Panc1 (cell line): ENCODE measurements at places on chromosomes 11 and 22. TPM values are rescaled to one million over a fixed set of nuclear protein-coding genes. Genes with fewer than 3 reads are reported as not detected.
A peak's percentile ranks its signal among the peaks of the same experiment; 100 is the strongest.

LRRC10B gene
- total RNA-seq = 0.23 TPM

PNPLA3 gene
- 4.9 TPM for total RNA-seq

CTSW gene
- total RNA-seq = not detected

SLC17A6 gene
- not detected for total RNA-seq

RIBC2 gene
- total RNA-seq = 2.9 TPM

C1QTNF4 gene
- not detected for total RNA-seq

SLC37A2 gene
- 0.23 TPM for total RNA-seq

GRCh38 chr22:36003972-36004674, 24.5 kb downstream of the RBFOX2 start:
- no peaks in the 10 kb centered on the region for H3K27me3 ChIP-seq
- H3K4me1 ChIP-seq = peaks cover 8% of the 10 kb centered on the region; the same call in 1 of the 2 replicates
- no peaks in the 10 kb centered on the region for H3K36me3 ChIP-seq
- H3K27ac ChIP-seq = no peak overlapping the region
- DNase-seq = no peak

- H3K4me1 ChIP-seq = no peaks in the 10 kb centered on the region
- no peak overlapping the region for H3K4me3 ChIP-seq
- H3K27me3 ChIP-seq = no peaks in the 10 kb centered on the region
- no peak for DNase-seq
These were observed 57.5 kb downstream of the ANO1 start for GRCh38 chr11:70135625-70136059.

GRCh38 chr11:87190071-87190470, 152.3 kb downstream of the TMEM135 start:
- H3K4me3 ChIP-seq = no peak overlapping the region
- H3K27me3 ChIP-seq = no peaks in the 10 kb centered on the region
- no peaks in the 10 kb centered on the region for H3K36me3 ChIP-seq
- H3K27ac ChIP-seq = no peak overlapping the region
- no peaks in the 10 kb centered on the region for H3K4me1 ChIP-seq

DNA sequence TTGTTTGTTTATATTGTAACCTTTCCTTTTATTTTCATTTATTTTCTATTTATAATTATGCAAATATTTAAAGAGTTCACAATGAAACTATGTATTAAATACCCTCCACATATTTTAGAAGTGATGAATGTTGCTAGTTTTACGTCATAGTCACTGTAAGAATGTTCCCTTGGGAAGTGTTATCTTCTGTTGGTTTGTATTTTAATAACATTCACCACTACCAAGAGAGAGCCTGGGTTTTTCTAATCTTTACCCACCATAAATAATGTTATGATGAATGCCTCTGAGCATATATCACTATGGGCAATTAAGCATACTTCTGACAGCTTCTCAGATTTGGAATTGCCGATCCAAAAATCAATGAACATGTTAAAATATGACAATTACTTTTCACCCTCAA, 80.7 kb downstream of the GGT1 start:
- H3K4me1 ChIP-seq = no peaks in the 10 kb centered on the region
- no peak for DNase-seq
- H3K36me3 ChIP-seq = no peaks in the 10 kb centered on the region
- no peak overlapping the region for H3K4me3 ChIP-seq

GRCh38 chr22:20589614-20590476, 82.4 kb downstream of the MED15 start:
- H3K27me3 ChIP-seq = no peaks in the 10 kb centered on the region
- no peak overlapping the region for H3K27ac ChIP-seq
- H3K4me3 ChIP-seq = no peak overlapping the region
- H3K4me1 ChIP-seq = no peaks in the 10 kb centered on the region
- no peak for DNase-seq

- no peak overlapping the region for H3K27ac ChIP-seq
- no peaks in the 10 kb centered on the region for H3K36me3 ChIP-seq
- H3K4me3 ChIP-seq = no peak overlapping the region
- H3K27me3 ChIP-seq = no peaks in the 10 kb centered on the region
- DNase-seq = no peak
- no peaks in the 10 kb centered on the region for H3K4me1 ChIP-seq
These were observed 50.1 kb downstream of the DNHD1 start for GRCh38 chr11:6547177-6547576.

- H3K4me3 ChIP-seq = no peak overlapping the region
- no peak for DNase-seq
These were observed 162.6 kb downstream of the KIF18A start for GRCh38 chr11:27945348-27945747.

DNA sequence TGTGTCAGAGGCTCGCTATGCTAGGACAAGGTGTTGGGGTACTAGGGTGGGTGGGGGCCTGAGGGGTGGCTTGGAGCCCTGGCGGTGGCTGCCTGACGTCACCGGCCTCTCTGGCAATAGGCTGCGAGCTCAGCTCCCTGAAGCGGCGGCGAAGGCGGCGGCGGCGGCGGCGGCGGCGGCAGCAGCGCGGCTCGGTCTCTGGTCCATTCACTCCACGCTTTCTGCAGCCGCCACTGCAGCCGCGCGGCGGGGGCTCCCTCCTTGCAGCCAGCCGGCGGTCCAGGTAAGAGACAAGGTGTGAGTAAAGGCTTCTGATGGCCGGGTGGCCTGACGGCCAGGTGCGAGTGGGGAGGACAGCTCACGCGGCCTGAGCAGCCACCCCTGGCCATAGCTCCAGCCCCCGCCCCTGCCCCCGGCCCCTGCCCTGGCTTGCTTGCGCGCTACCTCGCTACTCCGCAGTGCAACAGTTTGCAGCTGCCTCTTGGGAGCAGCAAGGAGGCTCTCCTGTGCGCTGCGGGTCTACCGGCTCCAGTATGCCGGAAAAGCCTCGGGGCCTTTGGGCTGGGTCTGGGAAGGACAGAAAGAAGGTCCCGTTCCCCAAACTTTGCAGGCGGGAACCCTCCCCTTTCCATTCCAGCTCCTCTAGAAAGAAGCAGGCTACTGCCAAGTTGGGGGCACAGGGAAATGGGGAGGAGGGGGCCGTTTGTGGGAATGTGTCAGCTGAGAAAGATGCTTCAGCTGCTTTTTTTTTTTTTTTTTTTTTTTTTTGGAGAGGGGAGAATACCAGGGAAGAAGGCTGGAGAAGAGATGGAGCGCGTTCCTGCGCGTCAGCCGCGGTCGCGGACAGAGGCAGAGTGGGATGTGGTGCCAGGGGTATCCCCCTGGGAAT, at the start of gene C11orf87:
Gene C11orf87 (plus strand): TSS at position 210 of the 889 bp plus-strand sequence. CDS start 1,444 bp downstream, outside the sequence.
- no peaks in the 10 kb centered on the region; the same call in 1 of the 2 replicates for H3K27me3 ChIP-seq
- no peaks in the 10 kb centered on the region for H3K36me3 ChIP-seq
- no peak within 1 kb of the TSS for H3K4me3 ChIP-seq
- H3K4me1 ChIP-seq = no peaks in the 10 kb centered on the region
- no peak for DNase-seq
- no peak within 1 kb of the TSS for H3K27ac ChIP-seq

DNA sequence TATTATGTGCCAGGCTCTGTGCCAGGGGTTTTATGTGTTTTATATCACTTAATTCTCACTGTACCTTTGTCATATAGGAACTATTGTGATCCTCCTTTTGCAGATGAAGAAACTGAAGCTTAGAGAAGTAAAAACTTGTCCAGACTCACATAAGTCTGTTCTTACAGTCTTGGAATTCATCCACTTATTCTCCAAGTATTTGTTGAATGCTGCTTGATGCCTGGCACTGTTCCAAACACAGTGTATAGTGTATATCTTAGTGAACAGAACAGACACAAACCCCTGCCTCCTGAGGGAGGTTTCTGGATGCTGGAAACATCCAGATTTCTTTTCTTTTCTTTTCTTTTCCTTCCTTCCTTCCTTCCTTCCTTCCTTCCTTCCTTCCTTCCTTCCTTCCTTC, 29.0 kb upstream of the FGF3 start:
- H3K4me3 ChIP-seq = no peak overlapping the region
- H3K27ac ChIP-seq = no peak overlapping the region
- H3K4me1 ChIP-seq = no peaks in the 10 kb centered on the region

DNA sequence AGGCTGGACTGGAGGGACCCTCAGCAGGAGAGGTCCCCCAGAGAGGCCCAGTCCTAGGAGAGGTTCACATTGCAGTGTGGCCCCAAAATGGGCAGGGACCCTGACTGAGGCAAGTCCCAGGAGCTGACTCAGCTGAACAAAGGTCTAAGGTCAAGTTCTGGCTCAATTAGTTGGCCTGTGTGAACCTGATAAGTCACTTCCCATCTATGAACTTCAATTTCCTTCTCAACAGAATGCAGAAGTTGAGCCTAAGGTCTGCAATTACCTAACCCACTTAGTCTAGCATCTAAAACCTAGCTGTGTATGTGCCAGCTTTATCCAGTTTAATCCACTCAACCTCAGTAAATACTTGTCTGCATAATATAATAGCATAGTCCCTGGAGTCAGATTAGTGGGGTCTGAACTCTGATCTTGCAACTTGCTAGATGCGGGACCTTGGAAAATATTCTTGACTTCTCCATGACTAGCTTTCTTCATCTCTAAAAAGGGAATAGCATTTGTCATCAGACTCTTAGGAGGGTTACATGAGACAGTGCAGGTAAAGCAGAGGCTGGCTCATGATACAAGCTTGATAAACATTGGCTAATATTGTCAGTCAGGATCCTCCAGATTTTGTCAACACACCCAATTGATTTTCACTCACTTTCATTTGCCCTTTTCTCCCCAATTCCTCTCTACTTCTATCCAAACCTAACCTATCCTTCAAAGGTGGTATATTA, 465.5 kb downstream of the INSC start:
- H3K27ac ChIP-seq = no peak overlapping the region
- no peaks in the 10 kb centered on the region for H3K4me1 ChIP-seq
- no peak overlapping the region for H3K4me3 ChIP-seq
- H3K36me3 ChIP-seq = no peaks in the 10 kb centered on the region
- DNase-seq = no peak

GRCh38 chr22:36259615-36260300, 6.8 kb downstream of the APOL1 start:
- no peak for DNase-seq
- H3K36me3 ChIP-seq = no peaks in the 10 kb centered on the region
- no peak overlapping the region for H3K4me3 ChIP-seq

DNA sequence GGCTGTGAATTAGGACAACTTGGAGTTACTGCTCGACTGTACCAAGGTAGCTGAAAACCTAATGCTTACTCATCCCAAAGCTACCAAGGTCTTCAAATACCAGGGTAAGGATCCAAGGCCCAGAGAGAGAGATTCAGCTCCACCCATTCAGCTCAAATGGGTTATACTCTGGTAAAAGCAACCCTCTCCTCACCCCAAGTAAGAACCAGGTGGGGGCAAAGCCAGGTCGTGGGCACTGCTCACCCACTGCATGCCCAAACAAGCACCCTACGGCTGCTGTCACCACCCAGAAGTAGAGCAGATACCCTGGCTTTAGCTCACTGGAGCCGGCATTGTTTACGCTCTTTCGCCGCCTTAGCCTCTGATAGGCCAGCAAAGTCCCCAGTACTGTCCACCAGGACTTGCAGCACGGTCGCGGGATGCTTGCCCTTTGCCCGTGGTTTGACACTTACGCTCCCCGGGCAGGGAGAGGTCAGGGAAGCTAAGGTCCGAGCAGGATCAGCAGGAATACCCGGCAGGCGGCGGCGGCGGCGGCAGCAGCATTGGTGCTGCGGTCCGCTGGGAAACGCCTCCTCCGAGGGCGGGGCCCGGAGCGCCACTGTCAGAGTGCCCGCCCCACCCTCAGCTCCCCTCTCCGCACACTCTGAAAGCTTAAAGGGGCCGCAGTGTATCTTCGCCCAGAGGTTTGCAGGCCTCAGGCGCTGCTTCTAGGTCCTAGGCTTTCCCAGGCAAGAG, 19.6 kb downstream of the CKAP5 start:
- H3K4me3 ChIP-seq = peak overlapping the region; percentile 45
- no peaks in the 10 kb centered on the region for H3K27me3 ChIP-seq
- DNase-seq = no peak
- H3K4me1 ChIP-seq = peaks cover 37% of the 10 kb centered on the region
- peak overlapping the region; percentile 60 for H3K27ac ChIP-seq
- no peaks in the 10 kb centered on the region for H3K36me3 ChIP-seq

DNA sequence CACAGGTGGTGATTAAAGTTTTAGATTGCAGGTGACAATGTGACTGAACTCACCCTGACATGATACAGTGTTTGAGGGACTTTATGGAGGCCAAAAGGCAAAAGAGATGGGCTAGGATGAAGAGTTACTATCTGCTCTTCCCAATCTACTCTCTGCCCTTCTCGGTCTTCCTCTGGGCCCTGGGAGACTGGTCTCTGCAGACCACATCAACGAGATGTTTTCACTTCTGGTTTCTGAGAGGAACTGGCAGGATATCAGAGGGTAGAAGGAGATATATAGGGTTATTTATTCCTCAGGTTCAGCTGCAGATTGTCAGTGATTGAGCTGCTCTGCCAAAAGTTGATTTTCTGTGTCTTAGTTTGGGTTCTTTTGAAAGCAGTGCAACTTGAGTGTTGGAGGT, 32.4 kb upstream of the CD44 start:
- peak overlapping the region; percentile 88 for H3K27ac ChIP-seq
- H3K4me1 ChIP-seq = peaks cover 4% of the 10 kb centered on the region
- no peak for DNase-seq
- no peak overlapping the region for H3K4me3 ChIP-seq
- H3K36me3 ChIP-seq = no peaks in the 10 kb centered on the region

GRCh38 chr11:14455648-14456430, 43.8 kb downstream of the COPB1 start:
- no peak overlapping the region for H3K27ac ChIP-seq
- H3K4me3 ChIP-seq = no peak overlapping the region
- no peaks in the 10 kb centered on the region for H3K4me1 ChIP-seq

DNA sequence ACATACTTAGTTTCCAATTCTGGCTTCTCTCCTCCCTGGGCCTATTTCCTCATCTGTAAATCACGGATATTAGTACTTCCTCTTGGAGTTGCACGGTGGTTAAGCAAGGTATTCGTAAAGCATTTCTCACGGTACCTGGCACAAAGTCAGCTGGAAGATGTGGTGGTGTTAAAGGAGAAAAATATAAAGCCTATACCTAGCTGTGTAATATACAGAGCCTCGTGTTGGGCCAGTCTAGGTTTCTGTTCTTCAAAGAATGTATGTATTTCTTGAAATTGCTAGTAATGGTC, 47.2 kb downstream of the DBX1 start:
- DNase-seq = no peak
- peaks cover 18% of the 10 kb centered on the region for H3K4me1 ChIP-seq
- H3K27me3 ChIP-seq = no peaks in the 10 kb centered on the region
- H3K27ac ChIP-seq = peak overlapping the region; percentile 55; the same call in 1 of the 2 replicates
- H3K36me3 ChIP-seq = no peaks in the 10 kb centered on the region

- H3K4me3 ChIP-seq = no peak overlapping the region
- H3K36me3 ChIP-seq = no peaks in the 10 kb centered on the region
- no peak overlapping the region for H3K27ac ChIP-seq
- 0 out of 2 replicates have a peak, but pooled peaks cover 3% of the 10 kb centered on the region for H3K27me3 ChIP-seq
These were observed 16.6 kb downstream of the IL10RA start for GRCh38 chr11:118002541-118003423.

DNA sequence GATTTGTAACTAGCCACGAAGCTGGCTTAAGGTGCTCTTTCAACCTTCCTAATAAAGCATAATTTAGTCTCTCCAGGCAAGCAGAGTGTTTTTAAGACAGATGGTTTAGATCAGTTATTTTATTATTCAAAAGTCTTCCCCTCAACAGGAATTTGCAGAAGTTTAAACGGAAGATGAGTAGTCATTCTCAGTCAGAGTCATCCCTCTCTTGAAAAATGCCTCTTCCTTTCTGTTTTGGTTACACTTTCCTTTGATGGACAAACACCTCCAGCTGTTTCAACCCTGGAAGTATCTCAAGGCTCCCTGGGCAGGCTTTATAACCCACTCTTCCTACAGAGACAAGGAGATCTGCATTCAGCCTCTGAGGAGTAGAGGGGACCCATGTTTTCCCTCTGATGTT, 60.3 kb upstream of the POU2AF2 start:
- H3K36me3 ChIP-seq = no peaks in the 10 kb centered on the region
- H3K27ac ChIP-seq = no peak overlapping the region
- no peaks in the 10 kb centered on the region for H3K4me1 ChIP-seq
- no peak overlapping the region for H3K4me3 ChIP-seq
- no peak for DNase-seq
- no peaks in the 10 kb centered on the region for H3K27me3 ChIP-seq
